DMS 273 treated with DMSO at 0.1 percent for 48 hours (cell line): ENCODE measurements at places on chromosomes 5 and 9.

DNA sequence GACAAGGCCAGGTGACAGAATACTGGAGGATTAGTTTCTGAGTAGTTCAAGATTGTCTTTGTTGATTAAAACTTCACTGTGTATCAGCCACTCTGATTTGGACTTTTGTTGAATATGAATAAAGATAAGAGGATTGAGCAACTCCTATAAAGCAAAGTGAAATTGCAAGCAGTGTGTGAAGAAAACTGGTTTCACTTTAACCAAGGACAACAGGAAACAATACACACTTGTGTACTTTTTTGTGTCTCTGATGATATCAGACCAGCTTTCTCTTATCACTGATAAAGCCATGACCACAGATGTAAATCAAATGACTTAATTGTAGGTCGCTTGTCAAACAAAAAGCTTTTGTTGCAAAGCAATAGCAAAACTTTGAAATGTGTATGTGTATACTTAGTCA lies 268.6 kb downstream of the FER start:
- DNase-seq: no peak

DNA sequence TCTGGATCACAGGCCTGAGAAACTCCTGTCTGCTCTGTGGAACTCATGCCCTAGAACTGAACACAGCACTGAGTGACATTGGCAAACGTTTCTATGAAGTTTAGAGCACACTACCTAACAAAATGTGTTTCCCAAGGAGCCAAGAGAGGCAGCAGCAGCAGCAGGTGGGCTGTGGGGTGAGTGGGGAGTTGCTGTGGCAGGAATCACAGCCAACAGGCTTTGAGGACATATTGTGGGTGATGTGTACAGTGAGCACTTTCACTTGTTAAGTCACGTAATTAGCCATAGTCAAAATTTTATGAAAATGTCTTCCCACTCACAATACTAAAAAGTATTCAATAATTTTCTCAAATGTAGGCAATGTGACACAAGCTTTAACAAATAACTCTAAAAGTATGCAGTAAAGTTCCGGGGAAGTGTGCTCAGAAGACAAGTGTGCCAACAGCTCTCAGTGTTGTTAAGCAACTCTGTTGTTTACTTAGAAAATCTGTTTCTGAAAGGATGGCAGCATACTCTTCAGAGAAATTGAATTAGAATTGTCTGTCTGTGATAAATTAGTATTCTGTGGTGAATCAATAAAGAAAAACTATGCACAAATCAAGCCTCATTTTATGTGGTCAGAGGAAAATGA lies 482.1 kb downstream of the SEMA5A start:
- DNase-seq: no peak

DNA sequence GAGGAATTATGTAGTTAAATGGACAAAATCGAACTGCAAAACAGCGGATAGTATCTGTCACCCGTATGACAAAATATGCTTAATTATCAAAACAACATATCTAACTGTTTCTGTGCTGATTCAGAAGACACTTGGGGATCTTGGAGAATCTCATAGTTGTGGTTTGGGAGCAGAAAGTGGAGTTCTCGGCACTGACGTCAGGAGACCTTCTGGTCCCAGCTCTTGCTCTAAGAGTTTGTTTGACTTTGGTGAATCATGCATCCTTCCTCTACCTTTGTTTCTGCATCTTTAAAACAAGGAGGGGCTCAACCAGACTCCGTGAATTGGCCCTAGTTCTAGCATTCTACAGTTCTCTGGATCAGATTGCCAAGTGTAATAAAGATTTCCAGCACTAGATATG lies 37.0 kb upstream of the TAF1L start:
- no peak for DNase-seq

DNA sequence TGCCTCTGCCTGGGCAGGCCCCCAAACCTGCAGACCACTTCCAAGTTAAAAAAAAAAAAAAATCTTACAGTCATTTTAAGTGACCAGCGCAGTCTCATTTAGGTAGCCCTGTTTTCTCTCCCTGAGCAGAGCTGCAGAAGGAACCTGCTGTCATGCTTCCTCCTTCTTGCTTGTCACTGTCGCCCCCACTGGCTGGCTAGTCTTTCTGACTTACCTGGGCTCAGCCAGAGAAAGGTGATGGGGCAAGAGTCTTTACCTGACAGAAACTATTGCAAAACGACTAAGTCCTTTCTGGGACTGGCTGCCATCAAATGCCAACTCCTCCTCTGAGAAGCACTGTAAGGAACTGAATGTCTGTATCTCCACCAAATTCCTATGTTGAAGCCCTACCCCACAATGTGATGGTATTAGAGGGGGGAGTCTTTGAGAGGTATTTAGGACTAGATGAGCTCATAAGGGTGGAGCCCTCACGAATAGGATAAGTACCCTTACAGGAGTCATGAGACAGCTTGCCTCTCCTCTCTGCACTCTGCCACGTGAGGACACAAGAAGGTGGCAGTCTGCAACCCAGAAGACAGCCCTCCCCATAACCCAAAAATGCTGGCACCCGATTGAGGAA lies 58.4 kb upstream of the SHC3 start:
- DNase-seq: no peak

DNA sequence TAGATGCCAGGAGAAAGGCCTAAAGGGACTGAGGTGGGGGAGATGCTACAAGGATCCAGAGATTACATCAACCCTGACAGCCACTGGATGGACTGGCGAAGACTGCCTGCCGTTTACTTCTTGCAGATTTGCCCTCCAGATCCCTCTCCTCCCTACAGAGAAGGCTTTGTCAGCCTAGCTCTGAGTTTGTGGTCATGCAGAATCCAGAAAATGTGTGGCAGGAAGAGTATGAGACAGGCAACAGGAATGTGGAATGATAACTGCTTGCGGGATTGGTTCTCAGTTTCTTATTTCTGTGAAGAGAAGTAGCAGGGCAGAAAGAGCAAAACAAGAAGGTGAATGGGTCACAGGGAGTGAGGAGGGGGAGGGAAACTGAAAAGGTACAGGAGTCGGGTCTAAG lies 129.6 kb downstream of the TLE1 start:
- DNase-seq: no peak

- DNase-seq: no peak
Measured at GRCh38 chr9:84937180-84937579, 267.7 kb downstream of the NTRK2 start.
